NCI-H1092 (cell line): ENCODE measurements at places on chromosomes 13 and 19.

- no peak for DNase-seq
Measured at GRCh38 chr13:51036418-51036817, 74.7 kb downstream of the C13orf42 start.

GRCh38 chr19:45090034-45090433, 2.9 kb upstream of the PPP1R37 start:
- no peak for DNase-seq

- no peak for DNase-seq
Measured at GRCh38 chr13:25679159-25679558, 307.4 kb downstream of the ATP8A2 start.

GRCh38 chr19:6108721-6109633, 1.3 kb downstream of the RFX2 start:
- DNase-seq = no peak

- DNase-seq = no peak
Measured at GRCh38 chr13:71546881-71547280, 320.1 kb downstream of the DACH1 start.

DNA sequence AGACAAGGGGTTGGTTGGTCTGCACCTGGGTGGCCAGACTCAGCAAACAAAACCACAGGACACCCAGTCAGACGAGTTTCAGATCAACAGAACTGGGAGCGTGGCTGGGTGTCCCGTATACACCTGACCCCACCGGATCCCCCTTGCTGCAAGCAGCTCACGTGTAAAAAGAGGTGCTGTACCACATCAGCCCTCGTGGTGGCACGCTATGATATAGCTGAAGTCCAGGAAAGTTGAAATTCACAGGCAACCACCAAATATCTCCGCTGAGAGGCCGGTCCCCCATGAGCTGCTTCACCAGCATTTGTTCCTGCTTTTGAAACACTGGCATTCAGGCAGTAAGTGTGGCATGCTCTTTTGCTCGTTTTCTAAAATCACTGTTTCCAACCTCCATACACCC, 92.3 kb downstream of the TUBA3C start:
- DNase-seq = no peak

- DNase-seq = no peak
Measured at GRCh38 chr13:99435998-99436397, 65.3 kb upstream of the TM9SF2 start.

DNA sequence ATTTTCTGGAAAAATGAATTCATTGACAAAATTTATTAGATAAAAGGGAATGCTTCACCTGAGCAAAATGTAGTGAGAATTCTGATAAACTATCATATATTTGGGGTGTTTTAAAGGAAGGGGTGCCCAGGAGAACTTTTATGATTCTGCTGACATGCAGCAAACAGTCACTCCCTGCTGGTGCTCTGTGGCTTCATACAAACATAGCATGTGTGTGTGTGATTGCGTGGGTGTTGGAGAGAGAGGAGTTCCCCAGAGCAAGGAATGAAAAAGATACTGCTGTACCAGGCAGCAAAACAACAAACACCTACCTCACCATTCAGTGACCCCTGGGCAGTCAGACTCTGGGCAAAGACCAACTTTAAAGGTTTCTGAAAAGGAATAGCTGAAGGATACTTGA, 546.7 kb downstream of the RFC3 start:
- DNase-seq = no peak

GRCh38 chr13:21894091-21894490, 223.2 kb downstream of the FGF9 start:
- peak; percentile 75 for DNase-seq

DNA sequence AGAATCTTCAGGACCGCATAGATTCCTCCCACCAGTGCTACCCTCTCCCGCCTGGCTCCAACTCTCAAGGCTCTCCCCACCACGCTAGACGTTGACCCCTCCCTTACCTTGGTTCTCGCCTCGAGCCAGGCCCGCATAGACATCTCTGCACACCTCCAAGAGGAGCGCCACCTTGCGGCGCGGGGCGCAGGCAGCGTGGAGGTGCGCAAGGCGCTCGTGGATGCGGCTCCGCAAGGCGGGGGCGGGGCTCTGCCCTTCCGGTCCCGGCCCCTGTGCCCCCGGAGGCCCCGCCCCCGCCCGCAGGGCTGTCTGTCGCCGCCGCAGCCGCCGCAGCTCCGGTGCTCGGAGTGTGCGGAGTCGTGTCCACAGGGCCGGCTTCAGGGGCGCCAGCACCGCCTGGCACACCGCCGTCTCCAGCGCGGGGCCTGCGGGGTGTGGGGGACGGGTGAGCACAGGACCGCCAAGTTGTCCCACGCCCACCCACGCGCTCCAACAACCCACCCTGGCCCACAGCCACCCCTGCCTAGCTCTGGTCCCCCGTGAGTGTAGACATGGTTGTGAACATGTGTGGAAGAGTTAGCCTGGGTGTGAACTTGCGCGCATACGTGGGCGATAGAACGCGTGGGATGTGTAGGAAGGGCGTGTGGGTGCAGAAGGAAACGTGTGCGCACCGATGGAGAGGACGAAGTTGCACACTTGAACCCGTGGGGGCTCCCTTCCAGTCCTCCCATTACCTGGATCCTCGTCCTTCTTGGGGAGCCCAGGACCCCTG, 8.1 kb downstream of the RINL start:
- DNase-seq = no peak

- DNase-seq = no peak
Measured at GRCh38 chr13:35554972-35555623, 78.6 kb upstream of the MAB21L1 start.

DNA sequence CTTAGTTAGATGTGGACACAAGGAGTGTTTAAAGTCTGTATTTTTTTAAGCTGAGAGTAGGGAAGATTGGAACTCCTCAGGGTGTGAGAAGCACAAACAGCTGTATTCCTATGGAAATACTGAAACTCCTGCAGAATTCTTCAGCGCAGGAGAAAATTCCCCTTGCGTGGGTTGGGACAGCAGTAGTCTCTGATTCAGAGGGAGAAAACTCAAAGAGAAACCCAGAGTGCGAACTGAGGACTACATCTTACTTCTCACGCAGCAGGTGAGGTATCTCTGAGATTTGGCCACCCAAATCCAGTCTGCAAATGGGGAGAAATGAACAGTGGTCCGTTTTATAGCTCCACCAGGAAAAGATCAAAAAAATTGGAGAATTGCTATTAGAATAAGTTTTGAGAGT, 60.9 kb downstream of the FRY start:
- no peak for DNase-seq

DNA sequence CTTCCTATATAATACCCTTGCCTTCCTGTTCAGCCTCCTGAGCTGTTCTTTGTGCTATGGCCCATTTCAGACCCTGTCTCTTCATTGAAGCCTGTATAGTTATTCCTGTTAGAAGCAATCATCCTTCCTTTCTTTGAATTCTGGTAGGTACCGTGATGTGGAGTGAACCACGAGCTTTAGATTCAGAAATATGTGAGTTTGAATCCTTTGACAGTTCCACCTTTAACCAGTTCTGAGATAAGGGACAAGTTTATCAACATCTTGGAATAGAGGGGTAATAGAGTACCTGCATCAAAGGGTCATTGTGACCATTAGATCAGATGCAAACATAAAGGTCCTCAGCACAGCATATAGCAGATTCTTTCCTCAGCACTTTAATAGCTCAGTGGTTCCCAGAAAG, 12.3 kb upstream of the CXCL17 start:
- DNase-seq = no peak

DNA sequence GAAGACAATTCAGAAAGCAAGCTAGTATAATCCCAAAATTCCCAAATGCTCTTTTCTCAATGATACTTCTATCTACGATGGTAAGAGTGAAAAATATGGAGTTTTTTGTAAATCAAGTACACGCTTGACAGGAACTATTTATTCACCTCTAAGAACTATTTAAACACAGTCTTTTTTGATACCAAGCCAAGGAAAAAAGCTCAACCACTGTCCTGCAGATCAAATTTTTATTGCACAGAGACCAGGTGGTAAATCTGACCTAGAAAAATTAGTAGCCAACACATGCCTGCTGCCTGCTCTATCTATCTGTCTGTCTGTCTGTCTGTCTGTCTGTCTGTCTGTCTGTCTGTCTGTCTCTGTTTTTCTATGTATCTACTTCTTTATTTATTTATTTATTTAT, 292.2 kb downstream of the MZT1 start:
- DNase-seq = peak; percentile 2

GRCh38 chr13:25286308-25286968, 850 bp downstream of the MTMR6 start:
- DNase-seq = no peak
